ENCODE measurements at places on chromosomes 7 and 10.

GRCh38 chr10:88333248-88333630 lies 249.9 kb downstream of the RNLS start:
- no peak for DNase-seq

DNA sequence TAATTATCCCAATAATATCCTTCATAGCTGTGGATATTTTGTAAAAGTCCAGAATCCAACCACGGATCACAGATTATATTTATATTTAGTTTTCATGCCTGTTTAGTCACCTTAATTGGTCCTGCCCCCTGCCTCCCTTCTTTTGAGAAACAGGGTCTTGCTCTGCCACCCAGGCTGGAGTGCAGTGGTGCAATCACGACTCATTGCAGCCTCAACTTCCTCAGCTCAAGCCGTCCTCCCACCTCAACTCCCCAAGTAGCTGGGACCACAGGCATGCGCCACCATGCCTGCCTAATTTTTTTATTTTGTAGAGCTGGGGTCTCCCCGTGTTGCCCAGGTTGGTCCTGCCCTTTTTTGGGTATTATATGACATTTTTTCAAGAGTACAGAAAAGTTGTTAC lies 129.4 kb downstream of the KAT6B start:
- no peak for DNase-seq

DNA sequence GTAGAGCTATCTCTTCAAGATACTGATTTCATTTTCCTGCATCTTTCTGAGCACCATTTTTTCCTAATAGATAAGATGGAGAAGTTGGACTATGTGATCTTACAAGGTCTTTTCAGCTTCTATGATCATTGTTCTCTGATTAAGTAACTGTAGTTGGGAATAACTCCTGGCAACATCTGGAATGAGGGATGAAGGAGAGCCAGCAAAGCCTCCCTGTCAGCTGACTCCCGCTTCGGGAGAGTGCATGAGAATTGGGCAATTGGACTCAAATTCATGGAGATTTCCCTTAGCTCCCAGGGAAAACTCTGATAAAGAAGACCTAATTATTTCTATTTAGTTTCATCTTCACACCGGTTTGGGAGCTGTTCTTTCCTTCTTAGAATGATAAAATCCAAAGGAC lies 146.1 kb downstream of the CCDC71L start:
- DNase-seq = no peak

DNA sequence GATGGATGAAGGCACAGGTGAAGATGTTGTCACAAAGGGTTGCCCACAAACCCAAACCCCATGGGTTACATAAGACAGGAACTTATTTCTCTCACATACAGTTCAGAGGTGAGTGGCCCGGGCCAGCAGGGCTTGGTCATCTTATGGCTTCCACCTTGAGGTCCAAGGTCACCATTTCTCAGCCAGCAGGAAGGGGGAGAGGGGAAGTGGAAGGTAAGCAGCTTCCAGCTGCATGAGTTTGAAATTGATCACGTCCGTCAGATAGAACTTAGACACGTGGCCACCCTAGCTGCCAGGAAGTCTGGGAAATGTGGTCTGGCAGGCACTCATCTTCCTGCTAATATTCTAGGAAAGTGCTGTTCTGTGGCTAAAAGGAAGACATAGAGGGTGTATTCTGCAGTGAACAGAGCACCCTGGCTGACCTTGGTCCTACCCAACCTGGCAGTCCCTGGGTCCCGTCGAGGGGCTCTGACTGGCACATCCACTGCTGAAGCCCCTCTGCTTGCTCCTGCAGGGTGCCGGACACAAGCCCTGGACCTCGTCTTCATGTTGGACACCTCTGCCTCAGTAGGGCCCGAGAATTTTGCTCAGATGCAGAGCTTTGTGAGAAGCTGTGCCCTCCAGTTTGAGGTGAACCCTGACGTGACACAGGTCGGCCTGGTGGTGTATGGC lies 49.5 kb downstream of the VWA2 start:
- no peak for DNase-seq

GRCh38 chr10:2791774-2792443 lies 275.4 kb upstream of the PFKP start:
- no peak for DNase-seq

DNA sequence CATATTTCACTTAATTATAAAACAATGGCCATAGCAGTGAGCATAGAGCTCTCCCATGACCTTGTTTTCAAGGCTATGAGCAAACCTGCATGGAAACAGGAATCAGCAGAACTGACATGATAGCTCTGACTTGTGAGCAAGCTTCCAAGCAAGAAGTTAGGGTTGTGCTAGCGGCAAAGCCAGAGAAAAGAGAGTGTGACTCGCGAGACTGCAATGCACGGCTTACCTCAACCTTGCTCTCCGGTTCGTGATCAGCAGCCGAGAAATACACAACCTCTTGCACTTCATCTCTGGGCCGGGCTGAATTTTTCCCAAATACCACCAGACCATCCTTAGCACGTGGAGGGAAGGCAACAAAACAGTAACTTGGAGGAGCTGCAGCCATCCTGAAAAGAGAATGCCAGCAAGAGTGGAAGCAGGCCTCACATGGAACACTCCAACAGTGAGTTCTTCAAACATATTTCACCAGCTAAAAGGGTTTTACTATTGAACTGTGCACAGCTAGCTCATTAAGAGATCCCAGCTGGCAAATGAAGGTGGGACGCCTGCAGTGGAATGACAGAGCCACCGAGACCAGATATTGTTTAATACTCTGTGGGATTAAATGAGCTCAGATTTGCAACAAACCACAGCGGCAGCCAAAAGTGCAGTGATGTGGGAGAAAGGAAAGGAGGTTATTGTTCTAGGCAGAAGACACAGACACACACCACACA lies 20.8 kb downstream of the SCRN1 start:
- no peak for DNase-seq

DNA sequence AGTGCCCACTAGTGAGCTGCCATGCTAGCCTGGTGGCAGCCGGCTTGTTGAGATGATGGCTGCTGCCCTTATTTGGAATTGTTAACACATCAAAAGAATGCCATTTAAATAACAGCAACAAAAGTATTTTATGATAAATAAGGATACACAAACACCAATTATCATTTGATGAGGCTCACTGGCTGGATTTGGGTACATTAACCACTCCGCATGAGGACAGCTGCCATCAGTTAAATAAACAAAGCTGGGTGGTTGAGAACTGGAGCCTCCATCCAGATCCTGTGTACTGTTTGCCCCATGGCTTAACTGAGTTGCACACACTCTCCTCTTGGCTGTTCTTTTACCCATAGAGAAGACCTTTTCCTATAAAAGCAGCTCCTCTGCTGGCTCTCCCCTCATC lies 103.8 kb downstream of the RGS10 start:
- no peak for DNase-seq

DNA sequence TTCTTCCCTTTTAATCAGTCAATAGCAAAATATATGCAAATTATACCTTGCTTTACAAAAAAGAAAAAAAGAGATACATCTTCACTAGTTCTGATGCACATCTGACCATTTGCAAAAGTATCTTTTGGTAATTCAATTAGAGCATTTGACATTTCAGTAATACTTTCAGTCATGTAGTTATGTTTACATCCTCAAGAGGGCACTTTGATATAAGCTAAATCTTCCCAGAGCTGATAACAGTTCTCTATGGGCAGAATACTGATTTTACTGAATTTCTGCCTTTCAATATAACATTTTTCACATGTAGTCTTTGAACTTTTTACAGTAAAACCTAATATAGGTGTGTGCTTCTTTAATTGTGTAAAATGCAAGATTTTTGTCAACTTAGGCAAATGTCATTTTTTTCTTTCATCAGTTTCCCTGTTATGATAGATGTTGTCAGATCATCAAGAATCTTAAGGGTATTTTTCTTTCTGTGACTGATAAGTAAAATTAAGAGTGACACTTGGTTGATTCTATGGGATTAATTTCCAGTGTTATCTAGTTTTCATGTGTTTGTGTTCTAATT lies 703.5 kb upstream of the SEMA3D start:
- DNase-seq = peak; percentile 8
